Breast epithelium (tissue), 4 donors: ENCODE measurements at places on chromosomes 7 and 10. TPM values are rescaled to one million over a fixed set of nuclear protein-coding genes. Genes with fewer than 3 reads are reported as not detected.

- DNase-seq = no peak
Measured at GRCh38 chr7:113246738-113247137, 128.4 kb upstream of the SMIM30 start.

GRCh38 chr10:7370511-7370910 is 40.3 kb downstream of the SFMBT2 start:
- DNase-seq = no peak

DNA sequence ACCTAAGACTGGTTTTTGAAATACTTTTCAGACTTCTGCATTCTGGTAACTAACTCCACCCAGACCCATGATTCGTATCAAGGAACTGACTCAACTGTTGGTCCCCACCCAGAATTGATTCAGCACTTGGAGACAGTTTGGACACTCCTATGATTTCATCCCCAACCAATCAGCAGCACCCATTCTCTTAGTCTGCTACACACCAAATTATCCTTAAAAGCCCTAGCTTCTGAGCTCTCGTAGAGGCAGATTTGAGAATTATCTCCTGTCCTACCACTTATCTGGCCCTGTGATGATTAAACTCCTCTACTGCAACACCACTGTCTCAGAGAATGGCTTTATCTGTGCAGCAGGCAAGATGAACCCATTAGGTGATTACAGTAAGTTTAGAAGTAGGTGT is 7.7 kb upstream of the GSTO1 start:
- no peak for DNase-seq

- DNase-seq = no peak
Measured at GRCh38 chr7:69445541-69445940, 152.7 kb upstream of the AUTS2 start.

DNA sequence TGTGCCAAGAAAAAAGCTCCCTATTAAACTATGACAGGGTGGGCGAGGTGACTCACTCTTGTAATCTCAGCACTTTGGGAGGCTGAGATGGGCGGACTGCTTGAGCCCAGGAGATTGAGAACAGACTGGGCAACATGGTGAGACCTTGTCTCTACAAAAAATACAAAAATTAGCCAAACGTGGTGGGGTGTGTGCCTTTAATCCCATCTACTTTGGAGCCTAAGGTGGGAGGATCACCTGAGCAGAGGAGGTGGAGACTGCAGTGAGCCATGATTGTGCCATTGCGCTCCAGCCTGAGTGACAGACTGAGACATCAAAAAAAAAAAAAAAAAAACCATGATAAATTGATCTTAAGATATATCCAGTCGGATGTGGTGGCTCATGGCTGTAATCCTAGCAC is 11.5 kb downstream of the POLR3A start:
- no peak for DNase-seq

DNA sequence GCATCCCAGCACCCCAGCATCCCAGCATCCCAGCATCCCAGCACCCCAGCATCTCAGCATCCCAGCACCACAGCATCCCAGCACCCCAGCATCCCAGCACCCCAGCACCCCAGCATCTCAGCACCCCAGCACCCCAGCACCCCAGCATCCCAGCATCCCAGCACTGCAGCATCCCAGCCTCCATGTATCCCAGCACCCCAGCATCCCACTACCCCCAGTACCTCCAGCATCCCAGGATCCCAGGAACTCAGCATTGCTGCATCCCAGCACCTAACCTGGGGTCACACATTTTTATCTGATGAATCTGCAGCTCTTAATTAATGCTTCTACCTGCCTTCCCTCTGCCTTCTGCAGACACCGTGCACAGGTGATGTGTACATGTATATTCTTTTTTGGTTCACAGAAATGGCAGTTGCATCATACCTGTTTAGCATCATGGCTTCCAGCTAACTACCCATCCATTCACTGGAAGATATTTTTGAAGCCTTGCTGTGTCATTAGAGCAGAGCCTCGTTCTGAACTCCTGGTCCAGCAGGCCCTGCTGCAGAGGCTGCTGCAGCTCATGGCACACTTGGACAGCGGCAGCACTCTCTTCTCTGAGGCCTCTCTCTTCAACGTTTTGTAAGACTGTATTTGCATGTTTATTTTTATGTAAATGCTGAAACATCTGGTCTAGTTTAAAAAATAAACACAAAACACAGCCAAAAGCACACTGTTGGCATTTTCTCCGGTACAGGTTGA is 4.6 kb upstream of the CFAP46 start:
- no peak for DNase-seq

DNA sequence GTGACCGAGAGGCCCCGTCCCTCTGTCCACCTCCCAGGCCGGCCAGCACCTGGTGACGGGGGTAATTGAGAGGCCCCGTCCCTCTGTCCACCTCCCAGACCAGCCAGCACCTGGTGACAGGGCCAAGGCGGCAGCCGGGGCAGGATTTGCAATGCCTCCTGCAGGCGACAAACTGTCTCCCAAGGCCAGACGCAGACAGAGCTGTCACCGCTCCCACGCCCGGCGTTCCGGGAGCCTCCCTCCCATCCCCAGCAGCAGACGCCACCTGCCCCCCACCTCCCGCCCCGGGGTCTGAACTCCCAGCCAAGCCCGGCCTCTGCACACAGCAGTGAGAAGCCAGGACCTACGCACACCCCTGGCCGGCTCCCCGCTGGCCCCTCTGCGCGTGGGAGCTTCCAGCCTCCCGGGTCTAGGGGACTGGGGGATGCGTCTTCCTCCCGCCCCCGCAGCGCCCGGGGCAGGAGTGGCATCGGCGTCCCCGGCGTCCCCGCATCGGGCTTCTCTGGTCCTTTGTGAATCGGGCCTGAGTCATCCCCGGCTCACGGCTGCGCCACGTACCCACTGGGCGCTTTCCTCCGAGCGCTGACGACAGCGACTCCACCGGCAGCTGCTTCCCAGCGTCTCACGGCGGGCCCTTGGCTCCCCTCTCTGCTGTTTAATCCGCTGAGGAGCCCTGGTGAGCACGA is 95.1 kb upstream of the DIP2C start:
- DNase-seq = peak; percentile 34

DNA sequence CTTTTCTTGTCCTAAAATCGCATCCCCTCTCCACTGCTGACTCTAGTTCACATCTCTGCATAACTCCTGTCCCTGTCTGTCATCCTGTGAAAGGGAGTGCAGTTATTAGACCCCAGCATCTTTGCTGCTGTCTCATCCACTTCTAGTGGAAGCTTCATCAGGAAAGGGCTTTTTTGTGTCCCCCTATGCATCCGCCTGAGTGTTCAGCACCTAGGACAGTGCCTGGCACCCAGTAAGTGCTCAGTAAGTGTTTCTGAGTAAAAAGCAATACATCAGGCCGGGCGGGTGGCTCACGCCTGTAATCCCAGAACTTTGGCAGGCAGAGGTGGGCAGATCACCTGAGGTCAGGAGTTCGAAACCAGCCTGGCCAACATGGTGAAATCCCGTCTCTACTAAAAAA is 211.8 kb upstream of the FOXK1 start:
- no peak for DNase-seq

Gene IDI2
- not detected for total RNA-seq

Gene WIPF3
- total RNA-seq = 3.2 TPM

Gene SPDYE16
- total RNA-seq = not detected

Gene CAPZA2
- 117 TPM for total RNA-seq

Gene CDK1
- total RNA-seq = 0.98 TPM

Gene FEZF1
- not detected for total RNA-seq
